Activated T-cell treated with anti-CD3 and anti-CD28 coated beads, Interleukin-2, amount 50 U/mL, for 72 hours (primary cell): ENCODE measurements at places on chromosomes 1 and 21.

DNA sequence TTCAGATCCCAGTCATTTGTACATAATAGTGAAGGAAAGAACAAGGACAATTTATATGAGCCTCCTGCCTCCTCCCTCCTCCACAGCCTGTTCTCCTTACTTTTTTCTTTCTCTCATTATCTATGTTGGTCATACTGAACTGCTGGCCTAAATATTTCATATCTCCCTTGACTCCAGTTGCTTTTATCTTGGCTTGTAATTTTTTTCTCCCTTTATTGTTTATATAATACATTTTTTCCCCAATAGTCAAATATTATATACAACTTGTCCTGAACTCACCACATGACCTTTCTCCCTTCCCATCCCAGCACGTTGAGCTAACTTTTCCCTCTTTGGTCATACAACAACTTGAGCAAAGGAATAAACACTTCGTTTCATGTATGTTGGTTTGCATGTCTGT, 752.1 kb downstream of the LTN1 start:
- DNase-seq = no peak

DNA sequence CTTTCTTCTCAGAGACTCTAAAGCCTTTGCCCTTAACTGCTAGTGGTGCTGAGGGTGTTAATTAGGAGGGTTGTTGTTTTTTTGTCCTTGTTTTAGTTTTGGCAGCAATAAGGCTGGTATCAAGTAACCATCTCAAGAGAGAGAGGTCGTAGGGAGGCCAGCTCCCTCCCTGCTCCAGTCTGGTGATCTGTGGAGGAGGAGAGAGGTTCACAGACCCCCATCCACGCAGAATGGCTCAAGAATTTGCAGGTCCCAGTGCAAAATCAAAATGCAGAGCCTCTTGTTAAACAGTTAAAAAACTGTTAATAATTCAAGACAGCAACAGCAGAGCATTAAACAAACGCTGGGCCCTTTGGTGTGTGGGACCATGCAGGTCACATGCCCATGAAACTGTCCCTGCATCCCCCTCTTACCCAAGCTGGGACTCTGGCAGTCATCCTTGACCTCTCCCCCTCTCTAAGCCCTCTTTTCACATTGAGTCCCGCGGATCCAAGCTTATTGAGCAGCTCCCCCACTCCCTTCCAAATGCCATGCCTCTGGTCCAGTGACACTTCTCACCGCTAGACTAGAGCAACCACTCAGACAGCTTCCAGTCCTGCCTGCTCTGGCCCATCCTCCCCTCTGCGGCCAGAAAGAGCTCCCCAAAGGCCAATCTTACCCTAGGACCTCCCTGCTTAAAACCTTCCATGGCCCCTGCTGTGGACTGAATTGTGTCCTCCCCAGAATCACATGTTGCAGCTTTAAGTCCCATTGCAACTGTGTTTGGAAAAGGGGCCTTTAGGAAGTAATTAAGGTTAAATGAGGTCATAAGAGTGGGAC, 47.7 kb upstream of the RPL11 start:
- DNase-seq = no peak

DNA sequence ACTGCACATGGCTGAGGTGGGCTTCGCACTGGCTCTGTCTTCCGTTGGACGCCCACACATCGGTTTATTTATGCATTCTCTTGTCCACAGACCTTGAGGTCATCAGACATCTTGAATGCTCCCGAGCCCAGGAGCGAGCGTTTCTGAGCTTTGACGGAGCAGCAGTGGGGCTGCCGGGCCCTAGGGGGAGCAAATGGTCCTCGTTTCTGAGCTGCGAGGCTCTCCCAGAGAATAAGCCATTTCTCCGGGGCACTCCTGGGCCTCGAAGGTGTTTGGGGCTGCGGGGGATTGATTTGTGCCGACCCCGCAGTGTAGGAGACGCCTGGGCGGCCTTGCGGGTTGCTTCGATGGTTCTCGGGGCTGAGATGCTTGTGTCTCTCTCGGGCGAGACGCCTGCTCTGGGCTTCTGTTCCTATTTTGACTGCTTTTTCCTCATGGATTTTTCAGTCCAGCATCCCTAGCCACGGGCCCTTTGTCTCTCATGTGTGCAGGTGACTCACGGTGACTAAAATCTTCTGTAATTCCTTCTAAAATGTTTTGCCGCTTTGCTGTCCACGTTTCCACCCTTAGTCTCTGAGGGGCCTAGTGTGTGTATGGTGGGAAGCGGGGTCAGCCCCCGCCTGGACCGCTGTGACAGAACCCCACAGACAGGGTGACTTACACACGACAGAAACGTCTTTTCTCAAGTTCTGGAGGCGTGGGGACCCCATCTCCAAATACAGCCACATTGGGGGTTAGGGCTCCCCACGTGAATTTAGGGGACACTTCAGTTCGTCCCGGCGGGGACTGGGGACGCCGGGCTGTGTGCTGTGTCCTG, 62.1 kb downstream of the FAAP20 start:
- DNase-seq = no peak

GRCh38 chr1:74571891-74572290, 59.5 kb upstream of the LRRC53 start:
- no peak for DNase-seq

DNA sequence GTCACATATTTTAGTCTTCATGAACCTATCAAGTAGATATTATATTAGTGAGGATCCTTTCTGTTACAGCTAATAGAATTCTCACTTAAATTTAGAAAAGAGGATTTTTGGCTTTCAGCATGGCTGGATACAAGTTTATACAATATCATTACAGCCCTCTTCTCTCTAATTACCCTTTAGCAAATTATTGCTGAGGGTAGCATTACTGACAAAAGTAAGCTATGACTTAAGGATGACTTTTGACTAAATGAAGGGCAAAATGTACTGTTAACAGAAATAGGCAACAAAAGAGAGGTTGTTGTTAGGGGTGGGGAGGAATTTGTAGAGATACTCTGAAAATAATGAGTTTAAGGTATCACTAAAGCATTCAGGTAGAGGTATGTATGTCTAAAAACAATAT, 85.8 kb downstream of the FNBP1L start:
- no peak for DNase-seq

DNA sequence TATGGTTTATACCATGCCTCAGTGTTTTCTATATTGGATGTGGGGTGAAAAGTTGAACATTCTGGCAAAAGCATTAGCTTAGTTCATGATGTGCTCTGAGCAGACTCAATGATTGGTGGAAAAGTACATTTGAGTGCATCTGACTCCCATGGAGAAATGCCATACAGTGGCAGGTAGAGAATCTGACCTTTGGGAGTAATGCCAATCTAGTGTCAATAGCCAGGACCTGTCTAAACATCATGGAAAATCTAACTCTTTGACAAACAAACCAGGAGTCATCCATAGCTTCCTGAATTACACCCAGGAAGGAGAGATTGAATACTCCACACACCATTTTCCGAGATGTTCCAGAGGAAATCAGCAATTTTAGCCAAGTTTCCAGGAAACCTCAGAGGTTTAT, 51.0 kb downstream of the XCL1 start:
- DNase-seq = no peak

DNA sequence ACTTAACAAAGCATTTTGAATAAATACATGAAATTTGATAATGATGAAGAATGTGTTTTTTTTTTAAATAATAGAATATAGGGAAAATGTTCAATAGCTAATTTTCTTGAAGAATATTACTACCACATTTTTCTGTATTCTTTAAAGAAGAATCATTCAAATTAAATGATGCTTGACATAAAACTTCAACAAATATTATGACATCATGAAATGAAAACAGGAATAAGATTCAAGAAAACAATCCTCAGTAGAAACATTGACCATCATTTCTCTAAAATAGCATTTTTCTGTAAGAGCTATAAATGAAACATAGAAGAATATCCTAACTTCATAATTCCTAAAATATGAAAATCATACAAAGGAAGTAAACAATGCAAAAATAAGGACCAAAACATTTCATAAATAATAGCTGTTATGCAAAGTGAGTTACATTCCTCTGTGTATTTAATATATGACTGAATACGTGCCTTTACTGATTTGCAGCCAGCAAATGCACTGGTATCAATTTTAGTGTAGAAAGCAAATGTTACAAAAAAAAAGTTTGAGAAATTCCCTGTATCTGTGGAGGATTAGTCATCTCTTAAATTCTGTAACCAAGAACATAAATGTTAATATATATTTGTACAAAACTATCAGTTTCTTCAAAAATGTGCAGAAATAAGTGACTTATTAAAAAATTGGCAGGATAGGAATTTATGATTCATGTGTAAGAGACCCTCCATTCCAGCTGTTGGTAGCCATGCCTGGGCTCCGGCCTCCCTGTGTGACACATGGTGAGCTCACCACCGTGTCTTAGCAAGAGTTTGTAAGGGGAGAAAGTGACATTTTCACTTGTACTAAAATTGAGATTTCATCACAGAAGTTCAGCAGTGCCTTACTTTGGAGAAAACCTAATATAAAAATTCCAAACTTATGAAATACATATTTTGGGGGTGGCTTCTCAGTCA, 15.0 kb upstream of the PTPN14 start:
- DNase-seq = peak; percentile 41

DNA sequence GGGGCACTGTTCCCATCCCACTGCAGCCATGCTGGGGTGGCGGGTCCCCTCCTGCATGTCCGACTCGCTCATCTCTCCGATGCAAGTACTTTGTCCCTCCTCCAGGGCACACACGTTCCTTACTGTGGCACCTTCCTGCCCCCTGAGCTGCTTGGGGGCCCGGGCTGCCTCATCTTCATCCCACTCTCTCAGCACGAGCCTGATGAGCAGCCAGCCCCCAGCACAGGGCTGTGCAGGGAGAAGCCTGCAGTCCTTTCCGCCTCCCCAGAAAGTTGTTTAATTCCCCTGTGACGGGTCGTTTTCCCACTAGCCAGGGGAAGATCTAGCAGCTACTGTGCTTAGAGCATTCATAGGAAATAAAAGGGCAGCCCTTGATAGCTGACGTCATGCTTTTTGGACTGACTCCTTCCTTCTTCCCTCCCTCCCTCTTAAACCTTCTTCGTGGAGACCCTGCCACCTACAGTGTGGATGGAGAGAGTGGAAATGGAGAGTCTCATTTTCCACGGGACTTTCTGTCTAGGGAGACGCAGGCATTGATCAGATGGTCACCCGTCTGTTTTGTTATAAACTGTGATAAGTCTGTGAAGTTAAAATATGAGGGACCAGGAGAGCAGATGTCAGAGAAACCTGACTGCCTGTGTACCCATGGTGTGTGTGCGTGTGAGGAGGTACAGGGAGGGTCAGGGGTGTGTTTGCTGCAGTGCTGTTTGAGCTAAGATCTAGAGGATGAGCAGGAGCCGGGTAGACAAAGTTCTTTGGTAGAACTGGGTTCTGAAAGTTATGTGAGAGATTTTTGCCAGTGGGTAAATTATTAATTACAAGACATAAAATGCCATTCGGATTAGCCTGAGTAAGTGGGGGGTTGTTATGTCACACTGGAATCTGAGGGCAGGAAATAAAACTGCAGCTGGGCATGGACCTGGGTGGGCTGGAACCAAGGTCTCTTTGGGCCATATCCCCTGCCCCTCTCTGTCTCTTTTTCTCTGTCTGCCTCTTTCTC, 34.3 kb downstream of the GPR137B start:
- no peak for DNase-seq

- no peak for DNase-seq
Measured at GRCh38 chr21:38832664-38833063, 26.9 kb downstream of the ETS2 start.

- no peak for DNase-seq
Measured at GRCh38 chr1:51203121-51203873, 32.8 kb upstream of the RNF11 start.

DNA sequence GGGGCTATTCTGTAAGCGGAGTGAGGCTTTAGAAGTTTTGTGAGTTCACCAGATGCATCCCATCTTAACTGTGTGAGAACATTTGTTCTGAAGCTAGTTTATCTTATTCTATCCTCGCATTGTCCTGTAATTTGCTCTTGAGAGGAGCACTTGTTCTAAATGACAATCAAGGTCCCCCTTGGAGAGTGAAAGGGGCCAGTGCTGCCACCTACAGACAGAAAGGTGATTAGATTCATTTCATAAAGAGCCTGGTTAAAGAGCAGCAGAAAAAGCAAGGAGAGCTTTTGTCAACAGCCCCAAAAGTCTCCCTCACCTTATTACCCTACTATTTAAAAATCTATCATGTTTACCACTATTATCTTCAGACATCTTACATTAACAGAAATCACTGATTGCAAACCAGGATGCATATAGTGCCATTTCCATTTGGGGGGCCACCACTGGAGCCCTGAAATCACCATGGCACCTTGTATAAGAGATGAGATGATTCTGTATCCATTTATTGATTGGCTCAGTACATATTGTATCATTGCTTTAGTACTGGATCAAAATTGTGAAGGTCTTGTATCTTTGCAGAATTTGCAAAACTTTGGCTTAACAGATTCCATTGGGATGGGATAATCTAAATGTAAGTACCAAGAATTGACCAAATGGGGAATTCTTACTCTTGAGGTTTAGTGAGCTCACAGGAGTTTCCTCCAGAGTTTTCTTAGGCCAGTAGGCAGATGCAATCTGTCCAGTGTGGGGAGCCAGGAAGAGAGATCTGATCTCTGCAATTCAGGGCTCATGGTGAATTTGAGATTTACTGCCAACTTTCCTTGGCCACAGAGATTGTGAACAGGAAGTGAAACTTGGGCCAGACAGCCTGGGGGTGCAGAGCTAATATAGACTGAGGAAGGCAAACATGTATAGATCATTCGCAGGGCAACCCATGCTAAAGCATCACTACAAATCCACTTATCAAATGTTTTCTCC, 64.3 kb upstream of the TRABD2B start:
- peak; percentile 26 for DNase-seq

GRCh38 chr1:184629266-184629665, 125.4 kb downstream of the EDEM3 start:
- DNase-seq = no peak

GRCh38 chr1:183105449-183105848, 80.6 kb upstream of the LAMC2 start:
- DNase-seq = no peak
